Mucosa of gallbladder (tissue), 1 donor: ENCODE measurements at places on chromosomes 16 and 17. TPM values are rescaled to one million over a fixed set of nuclear protein-coding genes. Genes with fewer than 3 reads are reported as not detected.
A peak's percentile ranks its signal among the peaks of the same experiment; 100 is the strongest.

The GRAPL gene
- 9.2 TPM for total RNA-seq

The CYGB gene
- 14.7 TPM for total RNA-seq

The STH gene
- not detected for total RNA-seq

The TBC1D3D gene
- total RNA-seq = 0.58 TPM

The PLSCR3 gene
- 39.7 TPM for total RNA-seq

The EPN3 gene
- 92.7 TPM for total RNA-seq

The MMP2 gene
- 264 TPM for total RNA-seq

GRCh38 chr16:46808997-46809396 is 22.0 kb downstream of the C16orf87 start:
- DNase-seq = no peak

- DNase-seq = no peak
Observed at GRCh38 chr16:87253536-87253935, 63.7 kb downstream of the C16orf95 start.

GRCh38 chr17:3946711-3947235 is 17.5 kb downstream of the ATP2A3 start:
- no peak for DNase-seq

- no peak for DNase-seq
Observed at GRCh38 chr16:3470723-3471122, 24.6 kb downstream of the C16orf90 start.

DNA sequence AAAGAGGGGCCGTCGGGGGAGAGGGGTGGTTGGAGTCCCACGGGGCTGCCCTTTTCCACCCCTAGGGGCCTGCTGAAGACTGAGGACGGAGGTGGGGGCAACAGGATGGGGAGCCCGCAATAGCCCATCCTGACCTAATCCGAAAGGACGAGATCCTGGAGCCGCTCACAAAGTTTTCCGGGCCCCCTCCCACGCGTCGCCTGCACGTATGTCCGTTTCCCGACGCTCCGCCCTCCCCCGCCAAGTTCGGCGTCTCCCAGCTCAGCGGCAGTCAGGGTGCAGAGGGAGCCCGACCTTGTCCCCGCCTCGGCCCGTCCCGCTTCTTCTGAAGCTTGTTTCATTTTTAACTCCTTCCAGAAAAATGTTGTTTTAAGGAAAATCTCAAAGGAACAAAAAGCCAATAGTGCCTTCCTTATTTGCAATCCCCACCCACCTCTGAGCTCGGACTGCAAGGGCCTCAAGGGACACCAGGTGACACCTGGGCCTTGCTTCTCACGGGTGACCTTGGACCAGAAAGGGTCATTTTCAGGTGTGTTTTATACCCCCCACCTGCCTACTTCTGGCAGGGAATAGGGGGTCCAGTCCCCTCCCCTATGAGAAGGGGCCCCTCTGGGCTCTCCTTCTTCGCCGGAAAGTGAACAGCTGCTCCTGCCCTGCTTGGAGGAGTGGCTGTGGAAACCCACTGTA is 3.4 kb upstream of the ZNF423 start:
- peak; percentile 44 for DNase-seq

DNA sequence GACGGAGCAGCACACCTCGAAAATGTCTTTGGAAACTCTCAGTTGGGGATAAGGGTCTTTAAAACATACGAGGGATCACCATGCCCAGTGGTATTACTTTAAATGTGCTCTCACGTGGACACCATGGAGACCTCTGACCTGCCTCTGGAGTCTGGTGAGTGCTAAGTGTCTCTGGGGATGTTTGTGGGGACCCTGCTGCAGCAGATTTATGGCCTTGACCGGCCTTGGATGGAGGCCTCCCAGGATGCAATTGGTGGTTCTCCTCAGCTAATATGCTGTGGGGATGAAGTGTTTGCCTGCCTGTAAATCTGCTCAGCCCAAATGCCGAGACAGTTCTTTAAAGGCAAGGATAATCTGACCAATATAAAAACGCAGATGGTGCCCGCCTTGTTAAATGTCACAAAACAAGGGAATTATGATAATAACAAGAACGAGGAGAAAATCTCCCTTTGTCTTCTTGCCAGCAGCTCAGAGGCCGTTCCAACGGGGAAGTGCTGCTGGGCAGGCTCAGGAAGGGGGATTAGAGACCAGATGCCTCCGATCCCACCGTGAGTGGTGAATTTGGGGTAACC is 154.4 kb downstream of the ABCC12 start:
- no peak for DNase-seq

- DNase-seq = no peak
Observed at GRCh38 chr16:88722784-88723506, 16.6 kb downstream of the CTU2 start.

- DNase-seq = no peak
Observed at GRCh38 chr16:62610291-62610690, 574.1 kb upstream of the CDH8 start.

DNA sequence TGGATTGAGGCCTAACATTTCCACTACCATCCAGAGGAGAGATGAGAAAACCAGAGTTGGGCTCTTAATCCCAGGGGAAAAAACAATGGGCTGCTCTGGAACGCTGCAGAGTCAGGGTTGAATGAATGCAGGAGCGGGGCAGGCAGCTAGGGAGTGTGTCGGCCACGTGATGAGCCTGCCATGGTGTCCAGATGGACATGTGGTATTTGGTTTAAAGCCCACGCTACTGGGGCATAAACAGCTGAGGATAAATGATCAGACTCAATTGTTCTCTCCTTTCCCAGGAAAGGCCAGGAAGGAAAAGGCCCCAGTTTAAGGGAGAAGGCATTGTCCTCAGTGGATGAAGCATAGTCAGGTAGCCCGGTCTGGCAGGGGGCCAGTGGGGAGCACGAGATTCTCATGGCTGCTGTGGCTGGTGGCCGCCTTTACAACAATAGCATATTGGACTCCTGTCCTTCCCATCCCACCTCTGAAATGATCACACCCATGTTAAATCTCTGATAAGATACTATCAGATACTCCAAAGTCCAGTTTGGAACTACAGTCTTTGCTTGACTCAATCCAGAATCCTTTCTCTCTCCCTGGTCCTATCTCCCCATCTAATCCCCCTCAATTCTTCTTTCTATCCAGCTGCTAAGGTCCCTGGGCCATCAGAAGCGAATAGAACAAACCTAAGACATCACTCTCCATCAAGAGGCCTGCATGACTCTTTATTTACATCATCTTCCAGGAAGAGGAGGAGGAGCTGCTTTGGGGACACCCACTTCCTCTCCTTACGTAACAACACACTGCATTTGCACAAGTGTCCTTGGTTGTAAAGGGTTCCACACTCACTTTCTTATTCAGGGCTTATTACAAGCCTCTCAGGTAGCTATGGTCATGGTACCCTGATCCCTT is 20.4 kb downstream of the CA4 start:
- peak; percentile 87 for DNase-seq

DNA sequence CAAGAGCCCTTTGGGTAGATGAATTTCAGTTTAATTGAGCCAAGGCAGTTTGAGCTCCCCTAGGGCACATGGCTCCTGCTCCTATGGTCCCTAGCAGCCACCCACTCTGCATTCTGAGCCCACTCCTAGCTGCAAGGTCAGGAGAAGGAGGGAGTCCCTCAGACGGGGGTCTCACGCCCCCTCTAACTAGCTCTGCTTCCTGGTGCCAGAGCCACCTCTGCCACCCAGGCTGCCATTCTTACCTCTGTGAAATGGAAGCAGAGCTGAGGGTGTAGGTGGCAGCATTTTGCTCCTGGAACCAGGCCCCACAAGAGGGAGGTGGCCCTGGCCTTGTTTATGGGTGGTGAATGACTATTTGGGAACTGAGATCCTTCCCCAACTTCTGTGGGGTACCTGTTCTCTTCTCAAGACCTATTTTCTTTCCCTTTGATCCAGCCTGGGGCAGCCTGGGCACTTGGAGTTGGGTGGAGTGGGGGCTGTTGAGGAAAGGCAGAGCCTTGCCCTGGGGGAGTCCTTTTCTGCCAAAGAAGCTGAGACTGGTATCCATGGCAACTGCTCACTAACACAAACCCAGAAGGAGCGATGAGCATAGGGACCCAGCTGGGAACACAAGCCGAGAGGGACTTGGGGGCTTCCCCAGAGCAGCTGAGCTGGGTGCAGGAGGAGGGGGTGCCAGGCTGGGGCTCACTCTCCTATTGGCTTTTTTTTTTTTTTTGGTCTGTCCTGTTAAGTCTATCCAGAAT is 4.8 kb downstream of the SPNS2 start:
- DNase-seq = no peak

DNA sequence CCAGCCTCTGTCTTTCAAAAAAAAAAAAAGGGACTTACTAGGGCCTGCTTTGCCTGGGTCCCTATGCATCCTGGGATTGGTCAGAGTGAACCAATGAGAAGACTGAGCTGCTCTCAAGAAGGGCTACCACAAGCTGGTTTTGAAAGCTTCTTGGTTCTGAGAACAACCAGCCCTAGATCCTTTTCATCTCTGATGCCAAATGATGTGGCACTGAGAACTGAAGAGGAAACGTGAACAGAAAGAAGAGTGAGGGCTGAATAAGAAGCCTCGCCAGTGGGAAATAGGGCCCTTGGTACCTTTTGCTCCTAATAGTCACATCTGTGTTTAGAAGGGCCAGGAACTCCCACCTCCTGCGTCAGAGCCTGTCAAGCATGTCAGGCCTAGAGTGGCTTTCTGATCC is 10.7 kb downstream of the TACO1 start:
- no peak for DNase-seq

DNA sequence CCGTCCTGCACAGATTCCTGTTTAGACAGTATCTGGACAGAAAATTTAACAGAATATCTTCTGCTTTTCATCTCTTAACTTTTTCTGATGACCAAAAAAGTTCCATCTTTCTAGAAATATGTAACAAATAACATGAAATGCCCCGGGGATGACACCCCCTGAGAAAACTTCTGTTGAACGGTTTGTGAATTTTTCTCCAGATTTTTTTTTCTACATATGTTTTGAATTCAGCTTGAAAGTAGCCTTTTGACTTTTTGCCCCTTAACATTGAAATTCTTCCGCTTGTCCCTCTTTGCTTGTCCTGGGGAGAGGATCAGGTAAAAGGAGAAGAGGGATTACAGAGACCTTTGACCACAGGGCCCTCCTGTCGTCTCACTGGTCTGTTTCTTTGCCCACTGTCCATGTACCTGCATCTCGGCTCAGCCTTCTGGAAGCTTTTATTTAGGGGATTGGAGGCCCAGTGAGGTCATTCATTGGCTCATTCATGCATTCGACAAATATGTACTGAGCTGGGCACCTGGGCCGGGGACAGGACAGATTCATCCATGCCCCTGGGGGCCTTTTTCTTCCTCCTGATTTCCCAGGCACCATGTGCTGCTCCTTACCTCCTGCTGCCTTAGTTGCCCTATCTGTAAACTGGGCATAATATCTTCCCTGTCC is 19.6 kb upstream of the CPNE2 start:
- DNase-seq = no peak

DNA sequence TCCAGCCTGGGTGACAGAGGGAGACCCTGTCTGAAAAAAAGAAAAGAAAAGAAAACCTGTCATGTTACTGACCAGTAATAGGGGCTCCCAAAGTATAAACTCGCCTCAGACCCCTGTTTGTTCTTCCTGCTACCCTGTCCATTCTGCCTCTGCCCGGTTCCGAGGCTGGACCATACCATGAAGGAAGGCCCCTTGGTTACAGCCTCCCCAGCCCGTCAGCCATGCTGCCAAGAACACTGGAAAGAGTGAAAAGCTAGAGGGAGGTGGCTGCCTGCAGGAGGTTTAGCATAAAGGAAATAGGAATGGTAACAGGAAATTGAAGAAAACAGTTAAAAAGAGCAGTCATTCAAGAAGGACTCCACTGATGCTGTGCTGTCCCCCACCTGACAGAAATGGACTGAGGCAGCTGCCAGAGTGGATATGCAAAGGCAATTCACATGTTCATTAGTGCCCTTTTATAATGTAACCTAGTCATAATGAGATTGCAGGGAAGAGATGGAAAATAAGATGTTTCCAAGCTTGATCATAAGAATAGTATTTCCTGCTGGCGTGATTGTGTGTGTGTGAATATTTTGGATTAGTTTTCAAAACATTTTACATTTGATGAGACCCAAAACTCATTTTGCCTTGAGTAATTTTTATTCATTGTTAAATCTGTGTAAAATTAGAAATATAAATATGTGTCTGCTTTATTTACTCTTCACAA is 102.6 kb downstream of the GOSR1 start:
- no peak for DNase-seq

GRCh38 chr17:46944931-46945330 is 22.0 kb downstream of the GOSR2 start:
- no peak for DNase-seq

DNA sequence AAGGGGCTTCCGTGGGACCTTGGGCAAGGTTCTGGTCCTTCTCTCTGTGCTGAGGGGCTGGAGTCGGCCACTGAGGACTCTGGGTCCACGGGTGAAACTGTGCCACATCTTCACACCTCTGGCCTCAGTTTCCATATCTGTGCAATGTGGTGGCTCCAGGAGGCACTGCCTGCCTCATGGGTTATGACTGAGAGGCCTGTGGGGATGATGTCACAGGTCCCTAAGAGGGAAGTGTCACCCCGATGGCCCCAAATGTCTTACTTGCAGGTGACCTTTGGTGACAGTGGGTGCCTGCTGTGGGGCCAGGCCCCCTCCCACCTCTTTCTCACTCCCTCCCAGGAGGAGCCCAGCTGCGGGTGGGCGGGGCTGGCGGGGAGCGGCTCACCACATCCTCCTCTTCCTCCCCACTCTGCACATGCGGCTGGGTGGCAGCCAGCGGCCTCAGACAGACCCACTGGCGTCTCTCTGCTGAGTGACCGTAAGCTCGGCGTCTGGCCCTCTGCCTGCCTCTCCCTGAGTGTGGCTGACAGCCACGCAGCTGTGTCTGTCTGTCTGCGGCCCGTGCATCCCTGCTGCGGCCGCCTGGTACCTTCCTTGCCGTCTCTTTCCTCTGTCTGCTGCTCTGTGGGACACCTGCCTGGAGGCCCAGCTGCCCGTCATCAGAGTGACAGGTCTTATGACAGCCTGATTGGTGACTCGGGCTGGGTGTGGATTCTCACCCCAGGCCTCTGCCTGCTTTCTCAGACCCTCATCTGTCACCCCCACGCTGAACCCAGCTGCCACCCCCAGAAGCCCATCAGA is at the start of gene IL21R:
Gene IL21R (plus strand): TSS at position 407 of the 801 bp plus-strand sequence. CDS start 27,898 bp downstream, outside the sequence.
- DNase-seq = peak; percentile 53

GRCh38 chr16:27437946-27438345 is 36.0 kb downstream of the IL21R start:
- DNase-seq = no peak

GRCh38 chr17:5121186-5121841 is 5.5 kb downstream of the USP6 start:
- DNase-seq = no peak

DNA sequence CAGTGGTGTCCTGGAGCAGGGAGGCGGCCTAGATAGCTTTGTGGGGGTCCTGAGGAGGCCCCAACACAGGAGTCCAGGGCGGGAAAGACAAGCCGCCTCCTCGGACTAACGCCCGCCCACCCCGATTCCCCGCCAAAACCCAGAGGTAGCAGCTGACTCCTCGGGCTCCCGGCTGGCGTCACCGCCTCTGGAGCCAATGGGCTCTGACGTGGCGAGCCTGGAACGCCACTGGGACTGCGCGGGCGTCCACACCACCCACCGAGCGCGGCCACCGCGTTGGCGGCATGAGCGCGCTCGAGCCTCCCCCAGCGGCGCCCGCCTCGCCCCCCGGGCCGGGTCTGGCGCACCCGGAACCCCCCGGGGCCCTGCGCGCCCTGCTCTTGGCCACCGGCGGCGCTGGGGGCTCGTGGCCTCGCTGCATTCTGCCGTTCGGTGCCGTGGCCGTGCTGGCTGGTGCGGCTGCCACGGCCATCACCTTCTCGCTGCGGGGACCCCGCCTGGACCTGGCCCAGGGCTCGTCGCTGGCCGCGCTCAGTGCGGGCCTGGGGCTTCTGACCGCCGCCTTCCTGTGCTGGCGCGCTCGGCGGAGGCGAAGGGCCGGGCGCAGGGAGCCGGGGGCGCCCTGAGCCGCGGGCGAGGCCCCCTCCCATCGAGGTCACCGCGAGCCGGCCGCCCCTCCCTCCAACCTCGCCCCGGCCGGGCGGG is 3.4 kb upstream of the NTN3 start:
- DNase-seq = peak; percentile 71
